ENCODE measurements at places on chromosomes 1 and 21.

DNA sequence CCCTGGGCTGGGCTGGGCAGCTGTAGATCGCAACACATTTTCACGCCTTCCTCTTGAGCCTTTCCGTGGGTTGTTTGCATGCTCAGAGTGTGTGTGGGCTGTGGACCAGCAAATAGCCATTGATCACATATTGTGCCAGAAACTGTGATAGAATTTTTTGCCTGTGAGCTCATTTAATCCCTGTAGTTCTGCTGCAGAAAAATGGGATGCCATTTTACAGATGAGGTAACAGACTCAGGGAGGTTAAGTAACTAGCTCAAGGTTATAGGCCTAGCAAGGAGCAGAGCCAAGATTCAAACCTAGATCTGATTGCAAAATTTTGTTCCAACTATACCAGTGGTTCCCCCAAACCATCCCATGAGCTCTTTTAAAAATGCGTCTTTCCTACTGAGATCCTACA is 10.5 kb downstream of the SPATA46 start:
- no peak for DNase-seq

GRCh38 chr1:28877132-28877781 is 37.1 kb upstream of the EPB41 start:
- DNase-seq: peak; percentile 12

DNA sequence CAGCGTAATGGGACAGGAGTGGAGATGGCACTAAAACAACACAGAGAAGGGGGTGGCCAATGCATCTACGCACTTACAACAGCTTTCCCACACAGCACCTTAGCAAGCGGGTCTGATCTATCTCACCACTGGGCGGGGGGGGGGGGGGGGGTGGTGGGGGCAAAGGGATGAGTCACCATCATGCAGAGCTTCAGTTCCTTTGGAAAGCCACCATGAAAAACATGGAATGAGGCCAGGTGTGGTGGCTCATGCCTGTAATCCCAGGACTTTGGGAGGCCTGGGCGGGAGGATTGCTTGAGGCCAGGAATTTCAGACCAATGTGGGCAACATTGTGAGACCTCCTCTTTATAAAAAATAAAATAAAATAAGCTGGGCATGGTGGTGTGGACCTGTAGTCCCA is 47.2 kb downstream of the KLHDC7A start:
- DNase-seq: no peak

GRCh38 chr1:231420959-231421545 is 1.0 kb downstream of the EGLN1 start:
- no peak for DNase-seq

DNA sequence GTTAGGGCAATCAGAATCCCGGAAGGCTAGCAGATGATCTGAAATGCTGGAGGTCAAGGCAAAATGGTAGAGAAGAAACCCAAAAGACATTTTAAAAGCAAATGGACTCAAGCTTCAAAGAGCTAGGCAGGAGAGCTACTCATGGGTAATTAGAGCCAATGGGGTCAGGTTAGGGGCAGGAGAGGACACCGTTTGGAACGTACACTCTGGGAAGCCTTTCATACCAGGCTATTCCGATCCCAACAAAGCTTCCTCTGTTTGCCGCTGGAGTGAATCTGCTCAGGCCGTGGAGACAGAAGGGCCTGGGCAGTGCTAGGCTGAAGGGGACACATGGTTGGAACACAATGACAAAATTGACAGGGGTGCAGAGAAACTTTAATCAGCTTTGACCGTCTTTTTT is 346.6 kb downstream of the RPS6KC1 start:
- DNase-seq: no peak

- DNase-seq: no peak
These were observed 74.7 kb downstream of the ALG6 start for GRCh38 chr1:63442141-63442475.

DNA sequence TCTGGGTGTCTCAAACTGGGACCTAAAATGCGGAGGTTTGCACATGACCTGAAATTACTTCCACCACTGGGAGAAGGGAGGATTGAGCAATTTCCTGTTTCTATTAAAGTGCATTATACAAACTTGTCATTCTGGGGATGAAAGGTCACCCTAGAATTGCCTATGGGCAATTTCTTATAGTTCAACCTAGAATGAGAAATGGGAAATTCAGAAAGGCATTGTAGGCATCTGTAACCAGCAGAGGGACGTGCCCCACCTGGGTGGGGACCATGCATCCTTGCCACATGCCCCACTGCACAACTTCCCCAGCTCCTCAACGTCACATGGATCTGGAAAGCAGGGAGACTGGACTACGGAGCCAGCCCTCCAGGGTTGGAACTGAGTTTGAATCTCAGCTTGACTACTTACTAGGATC is 47.0 kb downstream of the MRPL39 start:
- no peak for DNase-seq

GRCh38 chr1:226664413-226665101 is 74.5 kb downstream of the ITPKB start:
- DNase-seq: no peak

- no peak for DNase-seq
These were observed 25.1 kb upstream of the TMEM61 start for GRCh38 chr1:54955359-54955758.

- no peak for DNase-seq
These were observed 22.9 kb downstream of the UMODL1 start for GRCh38 chr21:42093991-42094421.

All from NCI-H1436 treated with DMSO at 0.1 percent for 48 hours (cell line).